ENCODE measurements at places on chromosomes 12 and 14.

GRCh38 chr14:68144051-68144681 lies 324.6 kb downstream of the RAD51B start:
- no peak for DNase-seq

DNA sequence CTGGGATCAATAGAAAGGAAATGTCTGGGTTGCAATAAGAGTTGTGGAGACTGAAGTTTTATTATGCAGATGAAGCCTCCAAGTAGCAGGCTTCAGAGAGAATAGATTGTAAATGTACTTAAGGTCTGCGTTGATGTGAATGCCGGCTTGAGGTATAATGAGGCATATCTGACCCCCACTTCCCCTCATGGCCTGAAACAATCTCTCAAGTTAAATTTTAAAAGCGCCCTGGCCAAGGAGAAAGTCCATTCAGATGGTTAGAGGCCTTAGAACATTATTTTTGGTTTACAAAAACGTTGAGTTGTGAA lies 28.3 kb upstream of the HIGD1C start:
- no peak for DNase-seq

DNA sequence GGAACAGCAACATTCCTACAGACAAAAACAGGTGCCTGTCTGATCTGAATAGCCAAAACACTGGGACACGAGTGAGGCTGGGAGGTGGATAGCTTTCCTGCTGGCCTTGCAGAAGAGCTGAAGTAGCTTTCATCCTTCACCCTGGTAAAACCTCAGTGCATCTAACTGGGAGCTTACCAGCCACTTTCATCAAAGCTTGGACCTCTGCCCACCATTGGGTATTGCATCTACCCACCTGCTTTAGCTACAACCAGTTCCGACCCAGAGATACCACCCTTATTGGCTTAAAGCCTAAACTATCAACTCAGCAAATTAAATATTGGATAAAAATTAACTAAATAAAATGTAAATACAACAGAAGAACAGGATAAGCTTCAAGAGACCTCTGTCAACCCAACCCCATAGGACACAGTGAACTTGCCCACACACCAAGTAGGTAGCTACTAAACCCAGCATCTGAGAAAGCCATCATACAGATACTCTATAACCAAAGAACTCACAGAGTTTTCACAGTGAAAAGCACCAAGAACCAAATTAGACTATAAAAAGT lies 866.3 kb downstream of the FSCB start:
- DNase-seq: no peak

- DNase-seq: no peak
Measured at GRCh38 chr12:92739113-92739512, 36.3 kb downstream of the PLEKHG7 start.

All from activated CD8-positive, alpha-beta T cell treated with anti-CD3 and anti-CD28 coated beads, Interleukin-2, amount 10 ng/mL, durations not matched to agents 7 days and 5 days (primary cell).